ENCODE measurements at places on chromosomes 16 and 17.

DNA sequence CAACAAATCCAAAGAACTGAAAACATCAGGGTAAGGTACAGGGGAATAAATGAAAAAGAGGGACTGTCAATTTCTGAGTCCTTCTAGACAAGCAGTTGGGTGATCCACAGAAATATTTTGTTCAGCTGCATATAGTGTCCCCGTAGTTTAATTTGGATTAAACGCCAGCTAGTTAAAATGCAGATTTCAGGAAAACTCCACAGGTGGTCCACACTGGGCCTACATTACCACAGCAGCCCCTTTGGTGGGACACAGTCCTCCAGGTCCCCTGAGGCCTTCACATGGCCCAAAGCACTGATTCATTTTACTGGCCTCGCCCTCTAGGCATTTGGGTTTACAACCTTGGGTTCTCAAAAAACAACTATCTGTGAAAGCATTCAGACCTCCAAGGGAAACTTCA is 4.6 kb downstream of the ARHGAP17 start:
- DNase-seq = no peak

DNA sequence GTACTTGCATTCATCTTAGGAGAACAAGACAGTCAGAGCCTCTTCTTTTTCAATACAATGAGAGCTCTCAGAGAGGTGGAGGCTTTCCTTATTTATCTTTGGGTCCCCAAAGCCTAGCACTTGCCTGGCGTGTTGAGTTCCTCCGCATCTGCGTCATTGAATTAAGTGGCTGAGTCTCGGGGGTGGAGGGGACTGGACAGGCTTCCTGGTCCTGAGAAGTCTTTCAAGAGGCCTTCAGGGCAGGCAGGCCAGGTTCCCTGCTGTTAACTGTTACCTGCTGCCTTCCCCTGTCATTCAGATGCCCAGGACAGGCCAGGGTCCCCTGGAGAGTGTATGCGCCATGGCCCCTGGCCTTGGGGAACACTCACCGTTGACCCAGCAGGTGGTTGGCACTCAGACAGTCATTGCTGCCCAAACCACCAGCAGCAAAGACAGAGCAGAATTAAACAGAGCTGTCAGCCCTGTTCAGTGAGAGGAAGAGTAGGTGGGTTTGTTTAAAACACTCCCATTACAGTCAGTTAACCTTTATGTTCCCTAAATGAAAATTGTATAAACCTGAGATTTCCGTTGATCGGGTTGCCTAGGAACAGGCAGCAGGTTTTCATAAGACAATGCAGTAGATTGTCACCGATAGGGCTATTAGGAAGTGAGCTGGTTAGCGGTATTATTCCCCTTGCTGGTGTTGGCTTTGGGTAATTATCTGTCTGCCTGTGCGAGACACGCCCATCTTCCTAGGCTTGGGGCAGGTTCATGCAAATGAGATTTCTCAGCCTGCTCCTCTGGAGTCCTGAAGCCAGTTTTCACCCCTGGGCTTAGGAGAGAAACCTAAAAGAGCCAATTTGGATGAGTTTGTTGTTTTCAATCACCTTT is 132.7 kb downstream of the CCDC182 start:
- DNase-seq = peak; percentile 68

DNA sequence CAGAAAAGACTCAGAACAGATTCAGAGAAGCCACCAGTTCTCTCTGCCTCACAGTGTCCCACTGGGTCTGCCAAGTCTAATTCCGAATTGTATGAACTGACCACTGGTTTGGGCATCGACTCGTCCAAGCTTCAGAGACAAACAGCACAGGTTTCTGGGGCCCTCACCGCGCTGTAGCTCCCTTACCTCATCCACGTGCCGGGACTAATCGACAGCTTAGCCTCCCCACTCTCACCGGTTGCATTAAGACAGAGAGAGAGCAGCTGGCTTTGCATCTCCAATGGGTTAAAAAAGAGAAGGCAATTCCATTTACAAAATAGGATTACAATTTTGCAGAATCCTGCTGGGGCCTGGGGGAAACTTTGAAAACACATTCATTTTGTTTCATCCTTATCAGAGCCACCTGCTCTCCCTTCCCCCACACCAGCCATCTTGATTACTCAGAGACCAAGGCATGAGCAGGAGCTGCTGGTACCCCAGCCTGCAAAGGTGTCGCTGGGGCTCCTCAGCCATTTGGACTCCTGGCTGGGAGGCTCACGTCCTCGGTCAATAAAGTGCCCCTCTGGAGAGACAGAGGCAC is 95.3 kb upstream of the RPL38 start:
- DNase-seq = no peak

DNA sequence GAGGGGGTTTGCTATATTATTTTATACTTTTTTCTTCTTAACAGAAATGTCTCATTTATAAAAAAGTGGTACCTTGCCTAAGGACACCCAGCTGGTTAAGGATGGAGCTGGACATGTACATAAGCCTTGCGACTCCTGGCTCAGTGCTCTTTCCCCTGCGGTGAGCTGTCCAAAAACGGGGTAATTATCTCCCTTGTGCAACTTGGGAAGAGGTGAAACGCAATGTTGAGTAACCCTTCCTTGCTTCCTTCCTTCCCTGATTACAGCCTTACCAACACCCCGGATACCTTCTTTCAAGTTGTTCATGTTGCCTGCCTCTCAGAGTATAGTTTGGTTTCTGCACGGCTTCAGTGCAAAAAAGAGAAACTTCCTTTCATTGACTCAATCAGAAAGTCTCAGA is 94.1 kb upstream of the XYLT1 start:
- no peak for DNase-seq

- no peak for DNase-seq
These were observed 3.2 kb downstream of the TMEM208 start for GRCh38 chr16:67229906-67230808.

GRCh38 chr16:8963010-8963820 is 491 bp downstream of the USP7 start:
- DNase-seq = no peak

- peak; percentile 50 for DNase-seq
These were observed 32.9 kb downstream of the CPSF4L start for GRCh38 chr17:73228748-73229236.

DNA sequence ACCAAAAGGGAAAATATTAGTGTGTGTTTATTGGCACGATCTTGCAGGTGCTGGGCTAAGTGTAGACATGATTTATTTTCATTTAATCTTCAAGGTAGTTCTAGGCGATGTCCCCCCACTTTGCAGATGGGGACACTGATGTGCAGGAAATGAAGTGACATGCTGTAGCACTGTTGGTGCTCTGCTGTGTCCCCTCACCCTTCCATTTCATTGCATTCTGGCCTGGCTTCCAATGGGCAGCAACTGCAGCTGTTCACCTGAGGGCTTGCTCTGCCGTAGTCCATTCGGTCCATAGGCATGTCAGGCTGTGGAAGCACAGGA is 123.9 kb downstream of the PRKCB start:
- DNase-seq = no peak

- DNase-seq = no peak
These were observed 44.0 kb downstream of the ZCCHC14 start for GRCh38 chr16:87448866-87449265.

DNA sequence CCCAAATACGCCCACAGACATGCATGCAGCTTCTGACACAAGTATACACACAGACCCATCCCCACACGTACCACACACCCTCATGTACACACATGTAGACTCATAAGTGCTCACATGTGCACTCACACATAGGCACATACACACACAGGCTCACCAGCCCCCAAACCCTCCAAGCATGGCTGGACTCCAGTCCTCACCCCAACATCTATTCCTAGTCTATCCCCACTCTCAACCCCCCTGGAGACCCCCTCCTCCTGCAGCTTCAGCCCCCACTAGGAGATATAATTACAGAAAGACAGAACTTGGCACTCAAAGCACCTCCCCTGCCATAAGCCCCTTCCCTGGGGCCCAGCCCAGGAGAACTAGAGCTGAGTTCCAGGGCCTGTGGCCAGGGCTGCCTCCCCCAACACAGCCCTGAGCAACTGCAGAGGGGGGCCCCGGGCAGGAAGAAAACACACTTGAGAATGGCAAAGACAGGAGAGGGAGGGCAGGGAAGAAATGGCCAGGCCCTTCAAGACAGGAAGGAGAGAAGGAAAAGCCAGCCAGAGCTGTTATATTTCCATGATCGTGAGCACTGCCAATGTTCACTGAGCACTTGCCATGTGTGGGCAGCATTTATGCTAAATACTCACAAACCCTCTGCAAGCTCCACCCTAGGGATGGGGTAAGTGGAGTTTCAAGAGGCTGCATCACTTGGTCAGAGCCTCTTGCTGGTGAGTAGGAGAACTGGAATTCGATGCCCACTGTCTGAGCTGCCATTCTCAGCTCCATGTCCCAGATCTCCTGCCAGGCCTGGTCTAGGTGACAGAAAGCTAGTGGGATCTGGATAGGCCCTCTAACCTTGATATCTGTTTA is 224.5 kb downstream of the ZNF423 start:
- no peak for DNase-seq

Data from CD4-positive, alpha-beta T cell treated with Interleukin-15 for 4 hours (primary cell).